ENCODE measurements at places on chromosomes 16 and 17.

- peak; percentile 44 for DNase-seq
Measured at GRCh38 chr17:39461926-39462569, 762 bp downstream of the CDK12 start.

GRCh38 chr17:40519089-40519775 lies 17.8 kb upstream of the TNS4 start:
- DNase-seq: no peak

GRCh38 chr16:85326113-85326793 lies 214.0 kb upstream of the CIBAR2 start:
- DNase-seq: no peak

GRCh38 chr17:30449480-30449879 lies 27.7 kb upstream of the GOSR1 start:
- DNase-seq: no peak

- DNase-seq: no peak
Measured at GRCh38 chr16:57941016-57941664, 29.8 kb downstream of the CNGB1 start.

DNA sequence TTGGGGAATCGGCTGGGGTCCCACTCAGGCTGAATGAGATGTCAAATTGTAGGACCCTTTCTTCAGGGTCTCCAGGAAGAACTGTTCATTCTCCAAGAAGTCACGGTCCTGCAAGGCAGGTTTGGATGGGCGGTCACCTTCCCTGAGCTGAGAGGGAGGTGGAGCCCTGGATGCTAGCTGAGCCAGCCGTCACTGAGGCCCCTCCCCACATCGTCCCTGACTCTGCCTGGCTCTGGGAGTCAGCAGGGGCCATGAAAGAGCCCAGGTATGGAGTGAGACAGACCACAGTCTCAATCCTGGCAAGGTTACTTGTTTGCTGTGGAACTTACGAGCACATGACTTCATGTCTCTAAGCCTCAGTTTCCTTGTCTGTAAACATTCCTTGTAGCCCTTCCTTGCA lies 6.0 kb upstream of the MRPL38 start:
- DNase-seq: no peak

DNA sequence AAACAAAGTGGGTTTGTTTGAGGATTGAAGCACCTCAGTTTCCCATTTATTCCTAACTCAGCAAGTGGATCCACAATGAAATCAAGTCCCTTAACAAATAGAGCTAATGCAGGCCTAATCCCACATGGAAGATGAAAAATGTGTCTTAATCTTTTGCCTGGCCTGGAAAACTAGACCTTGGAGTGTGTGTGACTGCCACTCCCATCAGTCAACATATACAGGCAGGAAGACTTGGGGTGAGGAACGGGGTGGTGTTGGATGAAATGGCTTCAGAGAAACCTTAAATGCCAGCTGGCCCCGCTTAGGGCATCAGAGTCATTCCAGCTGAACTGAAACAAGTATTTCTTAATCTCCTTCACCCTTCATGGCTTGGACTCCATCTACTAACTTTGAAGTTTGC lies 269.5 kb downstream of the MAF start:
- no peak for DNase-seq

DNA sequence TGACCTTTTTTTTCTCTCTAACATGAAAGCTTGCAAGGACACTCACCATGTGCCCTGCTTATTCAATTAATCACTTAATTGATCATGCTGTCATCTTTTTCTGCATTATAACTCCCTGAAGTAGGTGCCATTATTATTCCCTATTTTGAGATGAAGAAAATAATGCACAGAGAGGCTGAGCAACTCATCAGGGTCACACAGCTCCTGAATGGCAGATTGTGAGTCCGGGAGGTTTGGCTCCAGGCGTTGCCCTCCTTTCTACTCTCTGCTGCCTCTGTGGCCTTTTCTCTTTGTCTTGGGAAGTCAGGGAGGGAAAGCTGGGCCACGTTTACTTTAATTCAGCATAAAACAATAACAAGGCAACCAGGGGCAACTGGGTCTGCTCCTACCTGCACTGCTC lies 17.2 kb upstream of the N4BP1 start:
- no peak for DNase-seq

- DNase-seq: no peak
Measured at GRCh38 chr17:77848257-77848656, 110.2 kb upstream of the TNRC6C start.

DNA sequence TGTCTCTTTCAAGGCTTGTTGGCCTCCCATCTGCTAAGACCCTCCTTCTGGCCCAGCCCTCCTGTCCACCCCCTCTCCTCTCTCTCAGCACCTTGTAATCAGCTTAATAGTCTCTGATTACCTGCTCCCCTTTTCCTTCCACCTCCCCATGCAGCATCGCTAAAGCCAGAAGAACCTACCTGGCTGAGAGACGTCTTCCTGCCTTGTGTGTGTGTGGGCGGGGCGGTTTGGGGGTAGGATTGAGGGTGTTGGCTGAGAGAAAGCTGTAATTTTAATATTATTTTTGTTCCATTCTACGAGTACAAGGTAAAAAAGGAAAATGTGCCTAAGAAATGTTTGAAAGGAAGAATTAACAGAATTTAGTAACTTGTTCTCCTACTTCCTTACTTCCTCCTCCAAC lies 3.4 kb downstream of the DNAH9 start:
- DNase-seq: no peak

- DNase-seq: no peak
Measured at GRCh38 chr17:55351226-55351625, 70.4 kb downstream of the MMD start.

Measured in activated CD4-positive, CD25-positive, alpha-beta regulatory T cell treated with anti-CD3 and anti-CD28 coated beads, Interleukin-2, amount 50 U/mL, for 16 hours (primary cell).